ENCODE measurements at places on chromosomes 11 and 22. TPM values are rescaled to one million over a fixed set of nuclear protein-coding genes. Genes with fewer than 3 reads are reported as not detected.

The POTEH gene
- not detected for total RNA-seq

The KIRREL3 gene
- total RNA-seq, result not detected

The MRGPRX3 gene
- 0.21 TPM for total RNA-seq

The APOL5 gene
- total RNA-seq, result not detected

The LMO1 gene
- total RNA-seq, result not detected

The OR8G1 gene
- total RNA-seq, result not detected

The RELT gene
- 6.3 TPM for total RNA-seq

The NECTIN1 gene
- total RNA-seq, result 112 TPM

The TRPC6 gene
- total RNA-seq, result 0.63 TPM

The SPA17 gene
- total RNA-seq, result 19.5 TPM

The ZNF280B gene
- total RNA-seq, result 1.3 TPM

The MMP10 gene
- total RNA-seq, result 2.8 TPM

The LARGE2 gene
- 25.0 TPM for total RNA-seq

The SYVN1 gene
- 18.1 TPM for total RNA-seq

The RFPL1 gene
- not detected for total RNA-seq

The NLRP10 gene
- 0.71 TPM for total RNA-seq

The PICALM gene
- total RNA-seq, result 64.0 TPM

The MOGAT2 gene
- not detected for total RNA-seq

The MMP8 gene
- not detected for total RNA-seq

The GP1BB gene
- total RNA-seq, result 15.0 TPM

The SLC5A1 gene
- total RNA-seq, result 0.21 TPM

The OTUB1 gene
- total RNA-seq, result 108 TPM

The OR6X1 gene
- not detected for total RNA-seq

The CD248 gene
- 1.6 TPM for total RNA-seq

The CCDC87 gene
- 0.23 TPM for total RNA-seq

The ADAMTS15 gene
- total RNA-seq, result 8.0 TPM

The KRTAP5-7 gene
- not detected for total RNA-seq

The ISX gene
- not detected for total RNA-seq

The APOBEC3C gene
- 27.0 TPM for total RNA-seq

The GAL gene
- total RNA-seq, result 8.5 TPM

The MYOD1 gene
- total RNA-seq, result not detected

The SWAP70 gene
- 13.1 TPM for total RNA-seq

The CCDC15 gene
- total RNA-seq, result 2.5 TPM

The CASTOR1 gene
- total RNA-seq, result 32.7 TPM

The SIDT2 gene
- total RNA-seq, result 14.0 TPM

The F2 gene
- total RNA-seq, result not detected

The MACROD1 gene
- 21.0 TPM for total RNA-seq

The APOL3 gene
- not detected for total RNA-seq

The KCNE3 gene
- not detected for total RNA-seq

The NXPE2 gene
- not detected for total RNA-seq

The TREH gene
- not detected for total RNA-seq

The OR8K3 gene
- not detected for total RNA-seq

Data from airway epithelial cell (primary cell).